ENCODE measurements at places on chromosomes 12 and 14. TPM values are rescaled to one million over a fixed set of nuclear protein-coding genes. Genes with fewer than 3 reads are reported as not detected.

The MANSC1 gene
- total RNA-seq, result 0.20 TPM

DNA sequence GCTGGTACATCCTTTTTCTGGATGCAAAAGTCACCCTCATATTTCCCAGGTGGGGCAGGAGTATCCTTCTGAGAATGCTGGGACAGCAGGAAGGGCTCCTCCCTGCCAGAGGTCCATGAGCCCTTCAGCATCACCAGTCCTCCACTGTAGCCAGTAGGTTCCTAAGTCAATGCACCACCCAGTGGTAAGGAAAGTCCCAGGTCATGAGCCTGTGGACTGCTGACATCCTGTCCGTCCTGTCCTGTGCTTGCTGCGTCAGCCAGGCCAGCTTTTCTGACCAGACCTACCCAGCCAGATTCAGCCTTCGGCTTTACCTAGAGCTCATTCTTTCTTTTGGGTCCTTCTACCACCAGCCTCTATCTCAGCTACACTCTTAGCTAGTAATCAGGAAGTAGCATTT, 23.0 kb upstream of the ACTN1 start:
- DNase-seq, result no peak

- DNase-seq, result no peak
Measured at GRCh38 chr14:80850197-80850814, 91.2 kb downstream of the CEP128 start.

- DNase-seq, result no peak
Measured at GRCh38 chr12:5511644-5512600, 80.0 kb downstream of the NTF3 start.

GRCh38 chr12:19641235-19642080, 202.2 kb downstream of the AEBP2 start:
- no peak for DNase-seq

- no peak for DNase-seq
Measured at GRCh38 chr14:48725051-48725734, 861.0 kb downstream of the RPS29 start.

The NELL2 gene
- 161 TPM for total RNA-seq

DNA sequence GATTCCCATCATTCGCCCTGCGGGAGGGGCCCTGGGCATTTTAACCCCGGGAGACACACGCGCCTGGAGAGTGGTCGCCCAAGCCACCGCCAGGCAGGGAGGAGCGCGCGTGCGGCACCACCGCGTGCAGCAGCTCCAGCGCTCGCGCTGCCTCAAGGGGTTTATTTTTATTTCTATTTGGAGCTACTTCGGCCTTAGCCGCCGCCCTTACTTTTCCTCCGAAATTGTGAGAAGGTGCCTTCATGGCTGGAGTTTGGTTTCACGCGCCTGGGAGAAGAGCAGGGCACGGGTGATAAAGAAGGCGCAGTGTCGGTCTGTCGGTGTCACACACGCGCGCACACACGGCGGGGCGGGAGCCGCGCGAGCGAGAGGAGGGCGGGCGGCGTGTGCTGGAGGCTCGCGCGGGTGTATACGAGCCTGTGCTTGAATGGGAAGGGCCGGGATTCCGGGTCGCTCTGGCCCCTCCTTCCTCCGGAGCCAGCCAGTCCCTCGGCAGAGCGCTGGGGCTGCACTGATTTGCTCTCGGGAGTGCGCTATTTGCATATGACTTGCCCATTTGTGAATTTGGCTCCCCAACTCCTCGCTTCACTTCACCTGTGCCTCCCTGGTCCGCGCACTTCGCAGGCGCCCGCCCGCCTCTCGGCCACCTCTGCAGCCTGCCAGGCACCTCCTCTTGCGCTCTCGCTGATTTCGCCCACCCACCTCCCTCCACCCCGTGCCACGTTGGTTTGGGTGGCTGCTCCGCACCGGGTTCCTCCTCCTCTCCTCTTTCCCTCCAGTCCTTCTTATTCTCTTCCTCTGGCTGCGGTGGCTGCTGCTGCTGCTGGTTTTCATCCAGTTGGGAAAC, 932.3 kb downstream of the DIO2 start:
- DNase-seq, result no peak

DNA sequence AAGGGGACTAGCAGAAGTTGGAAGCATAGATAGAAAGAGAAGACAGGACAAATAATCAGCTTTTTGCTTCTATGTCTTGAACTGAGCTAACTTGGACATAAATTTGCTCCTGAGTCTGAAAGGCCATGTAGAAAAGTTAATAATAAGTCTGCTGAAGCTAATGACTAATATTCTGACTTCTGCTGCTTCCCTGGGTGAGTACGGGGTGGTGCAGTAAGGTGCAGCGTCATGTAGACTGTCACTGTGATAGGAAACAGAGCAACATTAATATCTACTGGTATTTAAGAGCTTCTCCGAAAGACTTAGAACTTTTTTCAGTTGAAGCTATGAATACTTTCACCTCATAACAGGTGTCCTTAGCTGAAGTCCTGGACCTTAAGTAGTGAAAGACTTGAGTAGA, 34.1 kb upstream of the CPM start:
- DNase-seq, result no peak

DNA sequence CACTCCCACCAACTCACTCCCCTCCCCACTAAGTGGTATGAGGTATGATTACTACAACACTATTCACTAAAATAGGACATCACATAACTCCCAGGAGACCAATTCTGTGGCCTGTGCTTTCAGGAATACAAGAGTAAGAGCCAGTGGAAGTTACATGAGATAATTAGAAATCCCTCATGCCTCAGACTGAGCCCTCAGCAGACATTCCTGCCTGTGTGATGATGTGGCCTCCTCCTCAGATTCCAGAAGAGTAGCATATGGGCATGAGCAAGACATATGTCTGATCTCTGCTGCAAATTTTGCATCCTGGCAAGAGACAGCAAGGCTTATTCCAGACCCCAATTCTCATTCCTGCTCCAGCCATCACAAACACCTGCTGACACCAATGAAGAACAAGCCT, 46.0 kb upstream of the BMP4 start:
- DNase-seq, result no peak

The DIO3 gene
- total RNA-seq, result not detected

GRCh38 chr14:74019408-74020137, 424 bp downstream of the BBOF1 start:
- DNase-seq, result no peak

- no peak for DNase-seq
Measured at GRCh38 chr12:45543887-45544286, 185.6 kb upstream of the ARID2 start.

The SPTLC2 gene
- 60.6 TPM for total RNA-seq

The RAB5B gene
- 69.7 TPM for total RNA-seq

The ASPG gene
- not detected for total RNA-seq

The BHLHE41 gene
- total RNA-seq, result not detected

DNA sequence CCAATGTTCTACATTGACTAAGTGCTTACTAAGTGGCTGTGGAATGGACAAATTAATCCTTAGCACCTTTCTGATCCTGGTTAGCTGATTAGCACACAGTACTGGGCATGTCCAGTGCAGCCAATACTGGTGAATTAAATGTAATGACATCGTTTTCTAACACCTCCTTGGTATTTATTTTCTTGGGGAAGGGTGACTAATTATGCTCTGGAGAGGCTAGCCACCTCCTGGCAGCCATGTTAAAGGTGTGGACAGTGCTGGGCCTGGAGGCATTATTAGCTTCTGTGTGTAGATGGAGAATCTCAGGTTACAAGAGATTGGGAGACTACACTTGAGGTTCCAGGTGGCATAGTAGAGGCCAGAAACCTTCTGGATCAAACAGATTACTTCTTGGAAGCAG, 230.9 kb upstream of the DDHD1 start:
- no peak for DNase-seq

DNA sequence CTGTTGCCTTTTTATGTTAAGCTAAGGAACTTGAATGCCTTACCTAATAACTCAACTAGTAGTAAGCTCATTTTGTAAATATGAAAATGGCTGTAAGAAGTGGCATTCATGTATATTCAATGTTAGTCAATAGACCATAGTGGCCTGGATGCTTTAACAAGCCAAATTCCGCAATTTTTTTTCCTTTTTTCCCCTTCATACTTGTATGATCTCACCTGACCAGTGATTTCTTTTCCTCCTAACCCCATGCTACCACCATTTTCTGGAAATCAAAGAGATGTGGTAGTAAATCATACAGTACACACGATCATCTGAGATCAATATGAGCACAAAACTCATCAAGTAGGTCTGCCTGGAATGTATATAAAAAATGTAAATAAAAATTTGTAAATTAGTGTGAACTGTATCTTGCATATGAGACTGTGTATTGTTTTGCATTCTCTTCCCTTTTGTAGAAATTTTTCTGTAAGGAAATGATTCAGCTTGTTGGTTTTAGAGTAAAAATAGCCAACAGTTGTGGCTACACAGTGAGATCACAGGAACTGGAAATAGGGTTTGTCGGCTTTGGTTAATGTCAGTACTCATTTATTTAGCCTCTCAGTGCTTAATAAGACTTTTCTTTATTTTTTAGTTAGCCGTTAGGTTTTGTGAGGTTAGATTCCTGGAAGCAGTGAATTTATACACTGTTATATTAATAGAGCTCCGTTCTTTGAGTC, 62.5 kb downstream of the ETNK1 start:
- DNase-seq, result no peak

DNA sequence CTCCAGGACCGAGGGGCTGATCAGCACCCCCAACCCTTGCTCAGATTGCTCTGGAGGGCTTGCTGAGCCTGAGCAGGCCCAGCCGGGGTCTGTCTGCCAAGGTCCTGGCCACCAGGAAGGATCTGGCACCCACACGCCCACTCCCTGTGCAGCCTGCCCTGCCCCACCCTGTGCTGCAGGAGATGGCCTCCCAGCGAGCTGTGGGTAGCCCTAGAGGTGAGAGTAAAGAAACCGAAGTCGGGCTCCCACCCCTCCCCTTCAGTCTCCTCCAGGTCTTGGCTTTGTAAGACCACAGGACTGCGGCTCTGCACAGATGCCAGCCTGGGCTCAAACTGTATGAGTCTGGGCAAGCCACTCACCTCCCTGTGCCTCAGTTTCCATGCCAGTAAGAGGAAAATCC, 307.8 kb downstream of the BCL11B start:
- DNase-seq, result peak; percentile 41

The CCDC177 gene
- total RNA-seq, result not detected

DNA sequence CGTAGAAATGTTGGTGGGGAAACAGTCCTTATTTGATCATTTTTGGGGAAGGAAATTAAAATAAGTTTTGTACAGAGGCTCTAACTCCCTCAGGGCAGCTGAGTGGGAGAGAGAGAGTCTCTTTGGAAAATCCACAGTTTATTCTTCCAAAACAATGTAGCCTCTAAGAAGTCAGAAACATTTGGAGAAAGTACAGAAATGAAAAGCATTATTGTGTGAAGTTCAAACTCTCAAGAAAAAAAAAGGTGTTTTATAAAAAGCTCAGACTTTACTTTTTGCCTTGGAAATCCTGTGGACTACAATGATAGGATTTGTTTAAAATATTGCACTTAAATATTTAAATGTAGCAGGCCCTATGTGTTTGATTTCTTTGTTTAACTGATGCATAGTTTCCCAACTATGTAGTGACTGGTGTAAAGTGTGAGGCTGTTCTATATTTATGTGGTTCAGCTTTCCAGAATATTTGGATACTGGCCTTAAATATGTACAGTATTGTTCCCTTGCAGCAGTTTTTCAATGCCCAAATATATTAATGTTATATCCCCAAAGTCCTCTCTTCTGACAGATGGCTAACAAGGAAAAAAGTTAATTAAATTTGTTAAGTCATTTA, 82.0 kb upstream of the OTOGL start:
- no peak for DNase-seq

DNA sequence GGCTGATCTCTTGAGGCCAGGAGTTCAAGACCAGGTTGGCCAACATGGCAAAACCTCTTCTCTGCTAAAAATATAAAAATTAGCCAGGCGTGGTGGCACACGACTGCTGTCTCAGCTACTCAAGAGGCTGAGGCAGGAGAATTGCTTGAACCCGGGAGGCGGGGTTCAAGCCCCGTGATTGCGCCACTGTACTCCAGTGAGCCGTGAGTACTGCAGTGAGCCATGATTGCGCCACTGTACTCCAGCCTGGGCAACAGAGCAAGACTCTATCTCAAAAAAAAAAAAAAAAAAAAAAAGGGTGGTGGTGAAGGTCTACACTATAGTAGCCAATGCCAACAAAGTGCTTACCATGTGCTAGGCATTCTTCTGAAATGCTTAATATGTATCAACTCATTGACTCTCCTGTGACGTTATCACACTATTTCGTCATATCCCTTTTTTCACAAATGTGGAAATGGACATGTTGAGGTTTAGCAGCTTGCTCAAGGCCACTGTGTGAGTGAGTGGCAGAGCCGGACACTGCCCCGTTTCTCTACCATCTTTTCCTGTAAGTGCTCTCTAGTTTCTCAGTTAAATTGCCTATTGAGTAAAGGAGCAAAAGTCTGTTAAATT, 59.6 kb downstream of the GNS start:
- DNase-seq, result no peak

DNA sequence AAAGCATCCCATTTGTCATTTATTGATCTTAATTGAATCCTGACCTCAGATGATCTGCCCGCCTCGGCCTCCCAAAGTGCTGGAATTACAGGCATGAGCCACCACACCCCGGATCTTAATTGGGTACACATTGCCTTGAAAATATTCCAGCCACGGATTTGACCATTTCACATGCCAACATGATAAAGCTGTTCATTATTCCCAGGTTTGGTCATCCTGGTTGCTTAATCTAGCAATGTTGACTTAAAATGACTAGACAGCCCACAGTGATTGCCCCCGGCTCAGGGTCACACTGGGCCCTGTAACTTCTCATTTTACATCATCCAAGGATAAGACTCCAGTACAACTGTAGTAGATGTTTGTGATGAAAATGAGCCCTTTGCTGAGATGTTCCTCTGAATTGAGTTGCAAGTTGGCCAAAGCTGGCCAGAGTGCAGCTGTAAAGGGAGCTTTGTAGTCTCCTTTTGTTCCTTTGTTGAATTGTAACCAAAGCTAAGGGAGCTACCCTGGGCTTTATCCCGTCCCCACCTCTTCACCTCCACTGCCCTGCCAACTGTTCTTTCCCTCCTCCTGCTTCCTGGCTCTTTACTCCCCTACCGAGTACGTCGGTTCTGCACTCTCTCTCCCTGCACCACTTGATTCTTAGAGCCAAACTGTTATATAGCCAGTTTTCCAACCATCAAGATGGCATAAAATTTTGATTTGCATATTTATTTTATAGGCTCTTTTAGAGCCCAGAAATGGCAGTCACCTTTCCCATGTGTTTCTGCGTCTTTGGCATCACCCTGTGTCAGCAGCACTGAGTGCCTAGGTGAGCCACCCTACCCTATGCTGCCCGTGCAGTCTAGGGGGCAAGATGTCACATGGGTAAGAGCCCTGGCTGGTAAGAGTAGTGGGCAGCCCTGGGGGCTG, 141.3 kb upstream of the HIF1A start:
- no peak for DNase-seq

GRCh38 chr12:89927226-89927698, 218.6 kb upstream of the ATP2B1 start:
- no peak for DNase-seq

GRCh38 chr12:95601091-95601961, 50.0 kb upstream of the USP44 start:
- no peak for DNase-seq

GRCh38 chr12:124030510-124030909, 57.5 kb downstream of the ZNF664 start:
- DNase-seq, result no peak

GRCh38 chr14:94047581-94047980, 21.4 kb downstream of the OTUB2 start:
- DNase-seq, result no peak

- no peak for DNase-seq
Measured at GRCh38 chr12:3446235-3446634, 44.8 kb upstream of the PRMT8 start.

All from activated naive CD8-positive, alpha-beta T cell treated with anti-CD3 and anti-CD28 coated beads, Interleukin-2, amount 10 ng/mL, durations not matched to agents 7 days and 5 days (primary cell).